Cerebellar nuclear complex (tissue), 1 donor: ENCODE measurements at places on chromosomes 4 and X.

GRCh38 chr4:15003401-15003890 is 1.2 kb downstream of the CPEB2 start:
- DNase-seq, result no peak

- DNase-seq, result no peak
Observed at GRCh38 chr4:24917076-24917856, 4.4 kb upstream of the CCDC149 start.

GRCh38 chr4:126364311-126364911 is 1049.7 kb downstream of the FAT4 start:
- DNase-seq, result no peak

- no peak for DNase-seq
Observed at GRCh38 chr4:74297539-74297938, 10.7 kb upstream of the EPGN start.

- peak; percentile 0 for DNase-seq
Observed at GRCh38 chrX:17009856-17010625, 63.6 kb downstream of the REPS2 start.

GRCh38 chrX:74490247-74490646 is 69.0 kb downstream of the SLC16A2 start:
- DNase-seq, result no peak

DNA sequence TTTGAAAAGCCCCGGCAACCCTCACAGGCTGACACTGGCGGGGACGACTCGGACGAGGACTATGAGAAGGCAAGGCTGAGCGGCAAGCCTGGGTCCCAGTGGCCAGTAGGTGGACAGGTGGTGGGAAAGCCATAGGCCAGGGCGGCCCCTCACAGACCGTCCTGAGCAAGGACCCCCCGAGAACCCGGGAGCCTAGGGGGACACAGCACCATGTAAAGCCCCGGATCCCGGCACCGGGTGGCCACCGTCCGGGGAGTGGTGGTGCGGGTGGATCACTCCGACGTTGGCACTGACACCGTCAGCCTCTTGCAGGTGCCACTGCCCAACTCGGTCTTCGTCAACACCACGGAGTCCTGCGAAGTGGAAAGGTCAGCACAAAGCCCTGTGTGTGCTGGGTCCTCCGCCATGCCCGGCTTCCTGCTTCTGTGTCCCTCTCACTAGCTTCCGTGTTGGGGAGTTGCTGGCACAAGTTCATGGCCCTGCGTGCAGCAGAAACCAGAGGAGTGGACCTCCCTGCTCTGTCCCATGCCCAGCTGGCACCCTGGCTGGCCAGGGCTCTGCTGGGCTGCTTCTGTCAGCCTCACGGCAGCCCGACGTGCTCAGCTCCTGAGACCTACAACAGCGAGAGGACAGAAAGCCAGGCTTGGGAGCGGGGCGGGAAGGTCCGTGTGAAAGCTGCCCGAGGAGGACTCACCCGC is 11.9 kb upstream of the ADD1 start:
- DNase-seq, result no peak

GRCh38 chr4:157897855-157898370 is 274.9 kb downstream of the GASK1B start:
- no peak for DNase-seq

DNA sequence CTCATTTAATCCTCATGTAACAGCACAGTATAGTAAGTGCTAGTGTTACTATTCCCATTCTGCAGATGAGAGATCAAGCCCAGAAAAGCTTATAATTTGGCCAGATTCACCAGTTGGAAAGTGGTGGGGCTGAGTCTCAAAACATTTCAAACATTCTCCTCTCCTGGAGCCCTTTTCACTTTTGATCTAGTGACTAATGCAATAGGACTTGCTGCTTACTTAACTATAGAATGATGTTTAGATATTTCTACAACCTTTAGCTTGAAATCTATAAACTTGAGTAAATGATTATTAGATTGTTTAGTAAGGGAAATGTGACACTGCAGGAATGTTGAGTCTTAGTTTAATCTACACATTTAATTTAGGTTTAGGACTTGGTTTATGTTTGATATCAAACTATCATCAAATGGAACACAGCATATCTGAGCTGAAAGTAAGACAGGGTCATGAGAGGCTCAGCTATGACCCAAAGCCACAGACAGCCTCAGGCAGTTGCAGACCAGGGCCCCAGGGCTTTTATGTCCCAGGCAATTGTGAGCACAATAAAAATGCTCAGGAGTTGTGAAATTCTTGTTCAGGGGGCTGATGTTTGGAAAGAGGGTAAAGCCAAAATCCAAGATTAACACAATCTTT is 199.5 kb upstream of the HS3ST1 start:
- no peak for DNase-seq

DNA sequence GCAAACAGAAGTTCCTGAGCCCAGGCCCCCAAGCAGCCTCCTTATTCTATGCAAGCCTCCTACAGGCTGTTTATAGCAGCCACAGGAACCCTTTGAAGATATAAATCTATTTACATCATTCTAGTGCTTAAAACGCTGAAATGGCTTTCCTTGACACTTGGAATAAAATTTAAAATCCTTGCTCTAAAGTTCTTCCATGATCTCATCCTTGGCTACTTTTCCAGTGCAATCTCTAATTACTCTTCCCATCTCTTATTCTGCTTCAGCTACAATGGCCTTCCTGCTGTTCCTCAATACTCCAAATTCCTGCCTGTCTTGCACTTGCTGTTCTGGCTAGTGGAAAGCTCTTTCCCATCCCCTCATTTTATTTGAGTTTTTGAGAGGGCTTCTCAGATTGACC is 634.2 kb upstream of the NR3C2 start:
- no peak for DNase-seq

GRCh38 chrX:93420525-93421082 is 252.8 kb downstream of the NAP1L3 start:
- no peak for DNase-seq

GRCh38 chr4:15131551-15131950 is 129.3 kb downstream of the CPEB2 start:
- DNase-seq, result no peak

- no peak for DNase-seq
Observed at GRCh38 chr4:83679254-83679653, 143.3 kb downstream of the GPAT3 start.

- no peak for DNase-seq
Observed at GRCh38 chrX:87299563-87300160, 217.9 kb upstream of the KLHL4 start.

DNA sequence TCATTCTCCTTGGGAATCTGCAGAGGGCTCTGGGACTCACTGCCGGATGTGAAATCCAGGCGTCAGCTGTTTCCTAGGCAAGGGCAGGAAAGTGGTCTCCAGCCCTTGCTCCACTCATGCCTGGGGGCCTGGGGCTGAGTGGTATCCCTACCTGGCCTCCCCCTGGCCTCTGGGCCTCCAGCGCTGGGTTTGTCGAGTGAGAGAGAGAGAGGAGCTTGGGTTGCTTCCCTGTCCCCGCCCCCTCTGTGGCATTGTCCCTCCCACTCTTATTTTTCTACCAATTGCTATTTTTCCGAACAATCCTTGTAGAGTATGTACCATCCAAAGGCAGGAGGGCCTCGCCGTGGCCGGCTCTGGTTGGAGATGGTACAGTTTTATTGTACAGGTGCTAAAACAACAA is 53.1 kb downstream of the ELF4 start:
- DNase-seq, result no peak

DNA sequence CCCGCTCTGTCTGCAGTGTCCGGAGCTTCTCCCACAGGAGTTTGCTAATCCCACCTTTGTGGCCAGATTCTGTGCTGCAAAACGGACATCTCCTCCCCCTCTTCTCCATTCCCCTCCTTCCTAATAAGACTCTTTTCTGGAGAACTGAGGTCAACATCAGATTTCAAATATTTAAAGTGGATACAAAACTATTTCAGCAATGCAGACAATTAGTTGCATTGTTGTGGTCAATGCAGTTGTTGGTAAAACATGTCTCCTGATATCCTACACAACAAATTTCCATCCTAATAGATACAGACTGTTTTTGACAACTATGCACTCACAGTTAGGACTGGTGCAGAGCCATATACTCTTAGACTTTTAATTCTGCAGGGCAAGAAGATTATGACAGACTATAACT is 5.1 kb upstream of the MCUB start:
- DNase-seq, result no peak

DNA sequence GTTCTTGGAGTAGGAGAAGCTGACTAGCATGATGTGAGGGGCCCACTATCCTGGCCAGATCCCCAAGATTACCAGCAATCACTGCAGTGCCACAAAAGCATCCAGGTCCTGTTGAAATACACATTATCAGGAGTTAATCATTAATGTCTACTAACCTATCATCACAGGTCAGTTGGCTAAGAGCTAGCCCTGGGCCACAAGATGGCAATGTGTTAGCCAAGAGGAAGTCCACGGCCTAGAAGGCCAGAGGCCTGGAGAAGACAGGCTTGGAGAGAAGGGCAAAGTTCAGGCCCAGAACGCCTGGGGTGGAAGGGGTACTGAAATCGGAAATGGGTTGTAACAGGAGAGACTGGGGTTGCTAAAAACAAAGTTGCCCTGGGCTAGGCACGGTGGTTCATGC is 19.9 kb upstream of the KIAA1210 start:
- DNase-seq, result no peak

DNA sequence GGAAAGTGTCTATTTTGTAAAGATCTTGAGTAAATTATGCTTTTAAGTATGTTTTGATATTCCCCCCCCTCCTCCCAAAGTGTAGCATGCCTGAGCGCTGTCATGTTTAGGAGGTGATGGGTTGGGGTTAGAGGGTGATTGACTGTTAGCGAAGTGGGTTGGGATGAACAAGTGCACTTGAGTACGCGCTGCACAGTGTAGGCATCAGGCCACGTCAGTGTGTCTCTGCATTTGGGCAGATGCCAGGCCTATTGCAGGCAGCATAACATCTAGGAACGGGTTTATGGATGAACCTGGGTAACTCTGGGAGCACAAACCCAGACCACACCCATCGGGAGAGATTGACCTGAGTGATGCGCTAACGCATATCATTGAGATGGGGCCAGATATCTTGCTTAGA is 111.2 kb downstream of the TBL1X start:
- DNase-seq, result no peak

GRCh38 chrX:104270212-104270611 is 15.5 kb upstream of the ESX1 start:
- DNase-seq, result no peak

DNA sequence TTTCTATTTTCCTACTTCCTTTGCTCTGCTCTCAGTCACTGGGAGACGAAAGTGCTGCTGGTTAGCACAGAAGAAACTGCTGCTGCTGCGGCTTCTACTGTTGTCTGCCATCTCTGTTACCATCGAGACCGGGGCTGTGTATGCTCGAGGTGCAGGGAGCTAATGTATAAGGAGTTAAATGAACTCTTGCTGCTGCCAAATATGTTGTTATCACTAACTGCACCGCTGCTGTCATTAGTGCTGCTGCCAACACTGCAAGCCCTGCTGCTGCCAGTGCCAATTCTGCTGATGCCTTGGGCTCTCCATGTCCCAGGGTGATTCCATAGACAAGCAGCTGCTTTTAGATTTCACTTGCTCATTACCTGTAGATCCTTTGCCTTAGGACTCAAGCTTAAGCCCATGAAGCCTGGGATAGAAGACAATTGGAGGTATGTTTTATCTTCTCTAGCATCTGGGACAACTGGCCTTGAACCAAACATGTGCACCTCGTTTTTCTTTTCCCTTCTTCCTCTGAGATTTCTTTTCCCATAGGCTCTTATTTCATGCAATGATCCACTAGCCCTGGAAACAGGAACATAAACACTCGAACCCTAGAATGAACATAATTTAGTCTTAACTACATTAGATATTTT is 107.8 kb downstream of the CCSER1 start:
- no peak for DNase-seq

DNA sequence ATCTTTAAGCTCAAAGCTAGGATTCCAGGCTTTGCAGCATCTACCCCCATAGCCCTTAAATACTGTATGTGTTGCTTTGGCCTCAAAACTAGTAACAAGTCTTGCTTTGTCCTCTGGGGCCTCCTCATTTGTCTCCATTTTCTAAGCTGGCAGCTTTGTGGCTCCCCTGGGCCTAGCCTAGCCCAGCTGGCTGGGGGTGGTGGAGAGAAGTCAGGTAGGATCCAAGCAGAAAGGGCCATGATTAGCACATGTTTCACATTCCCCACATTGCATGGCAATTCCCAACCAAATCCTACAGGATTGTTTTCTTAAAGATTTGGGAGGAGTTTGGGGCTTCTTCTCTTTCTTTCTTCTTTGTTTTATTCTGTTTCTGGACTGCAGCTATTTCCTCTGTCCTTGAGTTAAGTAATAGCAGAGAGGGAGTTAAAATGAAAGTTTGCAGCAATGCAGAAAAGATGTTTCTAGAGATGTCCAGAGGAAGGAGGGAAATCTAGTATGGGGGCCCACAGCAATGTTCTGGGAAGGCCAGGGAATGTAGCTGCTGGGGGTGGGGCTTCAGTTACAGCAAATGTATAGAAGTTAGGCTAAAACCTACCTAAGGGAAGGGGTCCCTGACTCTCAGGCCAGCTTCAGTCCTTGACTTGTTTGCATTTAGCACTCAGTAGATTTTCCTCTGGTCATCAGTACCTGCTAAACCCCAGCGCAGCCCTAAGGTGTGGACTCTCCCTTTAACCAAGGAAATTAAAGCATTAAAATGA is 92.1 kb downstream of the SHROOM4 start:
- DNase-seq, result no peak

DNA sequence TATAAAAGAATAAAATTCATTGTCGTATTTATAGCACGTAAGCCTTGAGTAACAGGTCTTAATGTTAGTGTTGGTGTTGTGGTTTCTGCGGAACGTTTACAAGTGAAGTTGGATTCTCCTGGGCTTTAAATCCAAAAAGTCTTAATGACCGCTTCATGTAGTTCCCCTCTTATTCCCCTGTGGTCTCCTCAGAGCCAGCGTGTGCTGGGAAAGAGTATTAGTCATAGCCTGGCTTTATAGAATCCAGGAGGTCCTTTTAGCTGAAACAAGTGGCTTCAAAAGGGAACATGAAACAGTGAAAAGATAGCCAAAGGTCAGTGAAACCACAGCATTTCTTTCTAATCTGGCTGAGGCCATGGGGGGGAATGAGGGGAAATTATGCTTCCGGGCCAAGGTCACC is 79.1 kb downstream of the CLCN4 start:
- no peak for DNase-seq

GRCh38 chr4:37885496-37885895 is 5.4 kb upstream of the TBC1D1 start:
- DNase-seq, result no peak

DNA sequence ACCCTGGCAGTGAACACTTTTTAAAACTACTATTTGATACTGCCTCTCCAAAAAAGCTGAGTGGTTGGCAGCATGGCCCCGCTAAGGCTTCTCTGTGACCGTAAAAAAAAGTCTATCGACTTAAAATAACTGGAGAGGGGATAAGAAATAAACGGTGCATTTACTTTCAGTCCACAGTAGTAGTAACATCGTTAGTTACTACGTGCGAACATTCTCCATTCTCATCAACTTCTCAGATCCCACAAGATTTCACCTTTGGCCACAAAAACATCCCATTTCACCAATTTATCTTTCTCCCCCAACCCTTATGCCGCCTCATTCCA is 524 bp upstream of the EXOSC9 start:
- DNase-seq, result no peak

GRCh38 chr4:2347190-2347589 is 71.3 kb downstream of the ZFYVE28 start:
- no peak for DNase-seq

DNA sequence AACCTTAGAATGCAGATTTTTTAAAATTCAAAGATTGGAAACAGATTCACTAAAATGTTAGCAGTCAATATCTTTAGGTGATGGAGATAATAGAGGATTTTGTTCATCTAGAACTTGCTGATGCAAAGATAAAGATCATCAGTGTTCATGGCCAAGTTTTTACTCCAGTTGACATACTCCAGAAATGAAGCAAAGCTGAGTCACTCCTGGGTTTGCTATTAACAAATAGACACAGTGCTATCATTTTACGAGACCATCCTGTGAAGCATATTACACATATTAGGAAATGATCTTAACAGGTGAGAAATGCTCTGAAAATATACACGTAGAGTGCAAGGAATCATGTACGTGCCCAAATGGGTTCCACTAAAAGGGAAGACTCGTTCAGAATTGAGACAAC is 170.6 kb upstream of the FAM9B start:
- no peak for DNase-seq
